ENCODE measurements at places on chromosomes 11 and 22.

DNA sequence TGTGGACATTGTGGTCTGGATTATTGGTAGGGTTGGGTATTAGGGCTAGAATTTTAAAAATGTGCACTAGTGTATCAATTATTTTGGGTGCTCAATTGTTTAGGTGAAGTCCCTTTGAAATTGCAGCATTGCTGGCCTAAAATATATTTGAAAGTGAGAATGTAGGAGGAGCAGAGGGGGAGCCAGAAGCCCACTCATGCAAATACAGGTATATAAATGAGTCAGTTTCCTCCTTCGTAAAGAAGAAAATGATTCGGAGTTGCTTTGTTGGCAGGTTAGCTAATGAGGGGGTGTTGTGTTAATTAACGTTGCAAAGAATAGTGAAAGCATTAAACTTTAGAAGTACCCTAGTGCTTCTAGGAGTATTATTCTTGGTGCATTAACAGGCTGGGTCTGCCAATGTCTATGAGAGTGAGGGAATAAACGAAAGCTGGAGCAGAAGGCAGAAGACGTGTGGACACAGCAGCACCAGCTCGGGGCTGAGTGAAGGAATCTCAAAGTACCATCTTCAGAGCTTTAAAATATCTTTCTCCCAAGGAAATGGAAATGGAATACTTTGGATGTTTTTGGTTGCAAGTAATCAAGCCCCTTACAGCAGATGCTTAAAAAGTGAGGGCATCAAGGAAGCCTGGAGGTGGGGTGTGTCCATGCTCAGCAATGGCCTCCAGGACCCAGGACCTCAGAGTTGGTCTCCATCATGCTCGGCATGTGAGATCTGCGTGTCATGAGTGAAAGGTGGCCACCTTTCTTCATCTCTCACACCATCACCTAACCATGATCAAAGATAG is 522.9 kb downstream of the NTM start:
- no peak for ATAC-seq

DNA sequence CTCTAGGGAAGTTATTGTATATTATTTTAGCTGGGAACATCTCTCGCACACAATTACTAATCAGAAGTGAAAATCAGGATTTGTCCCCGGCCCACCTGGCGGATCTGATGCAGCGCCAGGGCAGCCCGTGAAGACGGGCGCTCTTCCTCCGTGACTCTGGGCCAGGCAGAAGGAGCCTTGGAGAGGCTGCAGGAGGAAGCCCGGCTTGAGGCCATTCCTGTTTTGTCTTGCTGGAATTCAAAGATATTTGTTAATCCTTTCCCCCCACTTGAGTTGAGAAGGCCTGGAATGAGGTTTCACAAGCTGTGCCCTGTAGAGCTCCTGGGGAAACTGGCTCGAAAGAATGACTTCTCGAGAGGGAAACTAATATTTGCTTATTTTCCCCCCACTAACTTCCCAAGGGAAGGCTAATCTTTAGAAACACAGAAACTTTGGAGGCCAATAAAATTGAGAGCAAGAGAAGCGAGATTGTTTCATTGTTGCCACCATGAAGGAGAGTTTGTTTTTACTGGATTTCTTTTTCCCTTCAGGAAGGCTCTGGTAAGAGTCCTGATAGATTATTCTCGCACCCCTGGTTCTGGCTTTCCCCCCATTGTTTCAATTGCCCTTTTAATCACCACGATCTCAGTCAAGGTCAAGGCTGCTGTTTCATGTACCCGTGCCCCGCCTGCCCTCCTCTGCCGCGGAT is 92.8 kb upstream of the SEPTIN5 start:
- no peak for ATAC-seq

- ATAC-seq = no peak
Measured at GRCh38 chr11:69919659-69920344, 100.6 kb upstream of the FGF3 start.

GRCh38 chr11:2801711-2802388 is 83.7 kb downstream of the CDKN1C start:
- no peak for ATAC-seq

DNA sequence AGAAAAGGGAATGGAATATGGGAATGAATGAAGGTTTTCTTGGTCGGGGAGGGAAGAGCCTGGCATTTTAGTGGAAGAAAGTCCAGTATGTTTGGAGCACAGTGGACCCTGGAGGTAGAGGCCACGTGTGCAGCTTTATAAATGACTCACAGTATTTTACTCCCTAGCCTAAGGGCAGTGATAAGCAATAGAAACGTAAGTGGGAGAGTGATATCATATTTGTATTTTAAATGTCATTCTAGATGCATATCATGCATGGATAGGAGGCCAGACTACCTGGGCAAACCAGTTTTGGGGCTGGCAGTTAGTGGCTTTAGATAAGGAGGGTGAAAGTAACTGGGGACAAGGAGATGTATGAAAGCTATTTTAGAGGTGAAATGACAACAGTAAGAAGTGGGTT is 174.1 kb downstream of the ARHGAP42 start:
- ATAC-seq = no peak

DNA sequence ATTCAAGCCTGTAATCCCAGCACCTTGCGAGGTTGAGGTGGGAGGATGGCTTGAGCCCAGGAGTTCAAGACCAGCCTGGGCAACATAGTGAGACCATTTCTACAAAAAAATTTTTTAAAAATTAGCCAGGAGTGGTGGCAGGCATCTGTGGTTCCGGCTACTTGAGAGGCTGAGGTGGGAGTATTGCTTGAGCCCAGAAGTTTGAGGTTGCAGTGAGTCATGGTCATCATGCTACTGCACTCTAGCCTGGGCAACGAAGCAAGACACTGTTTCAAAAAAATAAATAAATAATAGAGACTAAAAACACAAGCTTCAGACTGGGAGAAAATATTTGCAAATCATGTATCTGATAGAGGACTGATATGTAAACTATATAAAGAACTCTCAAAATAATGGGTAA is 33.2 kb downstream of the BTBD10 start:
- no peak for ATAC-seq

Data from SK-N-SH treated with all-trans-retinoic acid at 6 μM for 48 hours (cell line).